ENCODE measurements at places on chromosomes 2 and 18.

DNA sequence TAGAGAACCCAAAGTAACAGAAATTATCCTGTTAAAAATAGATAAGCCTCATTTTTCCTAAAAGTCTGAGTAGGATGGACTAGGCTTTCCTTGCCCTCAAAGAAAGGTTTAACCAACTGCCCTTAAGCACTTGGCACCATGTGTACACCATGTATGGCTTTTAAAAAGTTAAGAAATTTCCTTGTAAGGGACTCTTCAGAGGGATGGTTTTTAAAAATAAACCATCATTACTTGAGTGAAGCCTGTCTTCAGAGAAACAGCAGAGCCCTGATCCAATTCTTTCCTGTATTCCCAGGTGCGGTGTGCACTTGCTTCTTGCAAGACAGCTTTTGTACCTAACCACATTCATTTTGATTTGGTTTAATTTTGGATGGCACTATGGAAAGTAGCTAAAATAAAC, 1.1 kb upstream of the NEMP2 start:
- no peak for DNase-seq

- no peak for DNase-seq
These were observed 63.4 kb downstream of the COL6A3 start for GRCh38 chr2:237350597-237350996.

DNA sequence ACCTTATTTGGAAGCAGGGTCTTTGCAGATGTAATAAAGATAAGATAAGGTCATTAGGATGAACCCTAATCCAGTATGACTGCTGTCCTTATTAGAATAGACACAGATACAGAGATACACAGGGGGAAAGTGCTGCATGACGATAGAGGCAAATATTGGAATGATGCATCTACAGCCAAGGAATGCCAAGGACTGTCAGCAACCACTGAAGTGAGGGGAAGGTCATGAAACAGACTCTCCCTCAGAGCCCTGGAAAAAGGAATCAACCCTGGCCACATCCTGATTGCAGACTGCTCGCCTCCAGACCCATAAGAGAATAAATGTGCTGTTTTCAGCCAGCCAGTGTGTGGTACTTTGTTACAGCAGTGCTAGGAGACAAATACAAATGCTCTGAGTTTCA, 14.8 kb downstream of the TMEM237 start:
- DNase-seq: no peak

GRCh38 chr2:106724301-106724794, 161.6 kb downstream of the ST6GAL2 start:
- DNase-seq: no peak

DNA sequence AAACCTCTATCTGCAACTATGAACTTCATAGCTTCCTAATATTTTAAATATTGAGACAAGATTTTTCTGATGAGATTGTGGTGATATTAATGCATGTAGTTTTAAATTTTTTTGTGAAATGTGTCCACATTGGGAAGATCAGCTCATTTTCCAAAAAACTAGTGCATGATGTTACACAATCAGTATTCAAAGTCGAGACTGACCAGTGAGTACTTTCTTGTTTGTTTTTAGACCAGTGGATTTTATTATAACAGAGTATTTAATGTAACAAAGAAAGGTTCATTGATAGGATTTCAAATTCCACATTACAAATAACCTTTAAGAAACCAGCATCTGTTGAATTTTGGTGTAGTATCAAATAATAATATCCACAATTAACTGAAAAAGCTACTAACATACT, 99.3 kb downstream of the TTC27 start:
- no peak for DNase-seq

DNA sequence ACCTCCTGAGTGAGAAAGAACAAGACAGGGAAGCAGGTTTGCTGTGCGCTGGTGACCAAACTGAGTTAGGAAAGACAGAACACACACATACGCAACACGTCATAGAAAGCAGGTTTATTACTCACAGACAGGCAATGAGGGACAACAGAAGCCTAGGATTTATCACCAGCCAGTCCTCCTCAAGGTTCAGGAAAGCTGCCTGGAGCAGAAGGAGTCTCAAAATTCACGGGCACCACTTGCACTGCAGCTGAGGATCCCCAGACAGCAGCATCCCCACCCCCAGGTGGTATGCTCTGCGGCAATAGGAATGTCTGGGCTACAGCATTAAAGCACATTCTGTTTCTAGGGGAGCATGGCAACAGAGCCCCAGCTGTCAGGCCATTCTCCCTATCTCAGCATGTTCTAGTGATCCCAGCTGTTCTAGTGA, 284.4 kb upstream of the RGPD4 start:
- no peak for DNase-seq
